Stimulated activated CD4-positive, alpha-beta T cell treated with anti-CD3 and anti-CD28 coated beads, Interleukin-2, amount 100 ng/mL, for 24 hours (primary cell): ENCODE measurements at places on chromosomes 16 and 17.

DNA sequence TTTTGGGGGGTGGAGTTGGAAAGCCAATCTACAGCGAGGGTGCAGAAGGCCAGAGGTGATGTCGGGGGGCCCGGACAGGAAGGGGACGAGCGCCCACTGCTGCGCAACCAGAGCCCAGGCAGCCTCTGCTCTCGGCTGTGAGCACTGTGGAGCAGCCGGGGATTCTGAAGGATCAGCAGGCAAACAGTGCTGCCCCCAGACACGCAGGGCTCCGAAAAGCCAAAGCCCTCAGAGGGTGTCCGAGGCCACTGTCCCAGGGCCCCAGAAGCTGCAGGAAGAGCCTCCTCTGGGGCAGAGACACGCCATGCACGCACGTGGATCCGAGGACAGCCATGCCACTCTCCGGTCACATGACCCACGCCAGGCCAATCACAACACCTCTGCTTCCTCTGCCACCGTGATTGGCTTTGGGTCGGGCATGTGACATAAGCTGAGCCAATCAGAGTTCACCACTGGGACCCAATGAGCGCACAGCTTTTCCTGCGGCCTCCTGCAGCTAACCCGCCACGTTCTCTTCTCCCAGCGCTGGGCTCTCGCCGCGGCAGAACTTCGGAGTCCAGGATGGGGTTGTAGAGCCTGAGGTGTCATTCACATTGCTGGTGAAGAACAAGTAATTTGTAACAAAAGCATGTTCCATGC, 40.7 kb downstream of the ACTG1 start:
- peak; percentile 33 for DNase-seq

GRCh38 chr16:25372716-25373115, 115.1 kb upstream of the ZKSCAN2 start:
- DNase-seq: no peak

- peak; percentile 81 for DNase-seq
Observed at GRCh38 chr17:20908313-20909267, 134.2 kb downstream of the USP22 start.

GRCh38 chr16:89176147-89176690, 4.7 kb downstream of the CDH15 start:
- DNase-seq: no peak

- no peak for DNase-seq
Observed at GRCh38 chr17:73060721-73061120, 31.8 kb downstream of the SLC39A11 start.

DNA sequence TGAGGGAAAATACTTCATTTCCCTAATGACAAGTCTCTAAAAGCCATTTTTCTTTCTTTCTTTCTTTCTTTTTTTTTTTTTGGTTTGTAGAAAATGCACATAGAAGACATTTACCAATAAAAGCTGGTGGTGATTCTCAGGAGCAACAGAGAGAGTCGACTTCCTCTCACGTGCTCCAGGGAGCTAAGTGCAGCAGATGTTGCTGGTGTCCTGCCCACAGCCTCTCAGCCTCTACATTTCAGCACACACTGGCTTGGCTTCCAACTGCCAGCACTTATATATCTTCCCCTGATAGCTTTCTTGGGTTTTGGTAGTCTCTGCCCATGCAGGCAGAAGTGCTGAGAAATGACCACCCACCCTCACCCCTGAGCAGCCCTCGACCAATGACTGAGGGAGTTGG, 58.4 kb upstream of the MARCHF10 start:
- no peak for DNase-seq

DNA sequence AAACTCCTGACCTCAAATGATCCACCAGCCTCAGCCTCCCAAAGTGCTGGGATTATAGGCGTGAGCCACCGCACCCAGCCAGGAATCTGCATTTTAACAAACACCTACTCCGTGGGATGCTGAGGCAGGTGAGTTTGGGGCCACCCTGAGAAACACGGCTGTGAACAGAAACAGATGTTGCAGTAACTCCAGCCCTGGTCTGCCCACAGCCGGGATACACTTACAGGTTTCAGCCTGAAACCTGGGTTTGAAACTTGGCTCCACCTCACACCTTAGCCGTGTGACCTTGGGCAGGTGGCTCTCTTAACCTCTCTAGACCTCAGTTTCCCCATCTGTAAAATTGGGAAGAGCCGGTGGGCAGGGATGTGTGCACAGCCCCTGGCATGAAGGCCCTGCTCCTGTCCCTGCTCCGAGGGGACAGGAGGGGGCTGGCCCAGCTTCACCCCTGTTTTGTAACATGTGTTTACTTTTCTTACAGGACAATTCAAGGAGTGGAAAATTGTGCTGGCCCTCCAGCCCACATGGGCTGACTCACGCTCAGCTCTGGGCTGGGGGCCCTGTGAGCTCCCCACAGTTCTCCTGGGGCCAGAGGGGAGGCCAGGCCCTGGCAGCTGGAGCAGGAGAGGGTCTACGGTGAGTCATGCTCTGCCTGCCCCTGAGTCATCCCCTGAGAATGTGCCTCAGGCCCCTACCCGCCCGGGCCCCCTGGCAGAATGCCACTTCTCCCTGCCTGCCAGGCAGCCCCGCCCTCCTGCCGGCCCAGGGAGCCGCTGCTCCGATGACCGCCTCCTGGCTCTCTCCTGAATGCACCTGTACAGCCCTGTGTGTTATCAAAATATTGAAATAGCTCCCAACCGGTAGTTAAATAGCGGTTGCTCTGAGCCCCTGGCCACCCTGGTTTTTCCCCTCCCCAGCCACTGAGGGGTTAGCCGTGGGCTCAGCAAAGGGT, 7.7 kb upstream of the PPL start:
- no peak for DNase-seq

- no peak for DNase-seq
Observed at GRCh38 chr16:80846275-80846674, 41.9 kb upstream of the CDYL2 start.

DNA sequence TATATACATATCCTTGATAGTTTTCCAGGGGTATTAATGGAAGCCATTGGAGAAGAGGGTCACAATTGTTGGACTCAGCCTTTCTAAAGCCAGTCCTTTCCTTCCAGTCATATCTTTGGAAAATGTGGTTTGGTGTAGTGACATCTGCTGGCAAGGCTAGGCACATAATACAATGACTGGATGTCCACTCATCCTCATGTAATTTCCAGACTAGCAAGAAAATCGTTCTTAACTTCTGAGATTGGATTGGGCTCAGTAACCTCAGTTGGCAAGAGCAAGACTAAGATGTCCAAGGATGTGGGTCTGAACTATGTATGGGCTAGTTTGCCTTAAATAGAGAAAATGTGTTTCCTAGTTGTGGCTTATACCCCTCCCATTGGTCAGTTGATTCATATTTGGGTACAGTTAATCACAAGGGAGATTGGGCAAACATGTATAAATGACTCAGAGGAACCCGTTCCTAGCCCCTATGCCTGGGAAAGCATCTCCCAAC, 8.7 kb upstream of the KAT7 start:
- no peak for DNase-seq

DNA sequence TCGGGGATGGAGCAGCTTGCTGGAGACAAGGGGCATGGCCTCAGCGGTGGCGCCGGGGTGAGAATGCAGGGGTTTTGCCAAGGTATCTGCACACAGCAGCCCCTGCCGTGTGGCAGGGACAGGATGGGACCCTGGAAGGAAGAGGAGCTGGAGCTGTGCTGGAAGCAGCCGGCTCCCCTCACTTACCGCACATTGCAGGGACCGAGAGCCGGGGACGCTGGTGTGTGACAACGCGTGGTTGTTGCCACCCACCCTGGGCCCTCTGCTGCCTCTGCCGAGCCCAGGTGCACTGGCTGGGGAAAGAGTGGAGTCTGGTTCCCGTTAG, 3.0 kb downstream of the NUBP2 start:
- DNase-seq: no peak

GRCh38 chr16:21565507-21565860, 33.9 kb upstream of the METTL9 start:
- DNase-seq: no peak

GRCh38 chr17:27244491-27245223, 49.3 kb upstream of the WSB1 start:
- DNase-seq: no peak

DNA sequence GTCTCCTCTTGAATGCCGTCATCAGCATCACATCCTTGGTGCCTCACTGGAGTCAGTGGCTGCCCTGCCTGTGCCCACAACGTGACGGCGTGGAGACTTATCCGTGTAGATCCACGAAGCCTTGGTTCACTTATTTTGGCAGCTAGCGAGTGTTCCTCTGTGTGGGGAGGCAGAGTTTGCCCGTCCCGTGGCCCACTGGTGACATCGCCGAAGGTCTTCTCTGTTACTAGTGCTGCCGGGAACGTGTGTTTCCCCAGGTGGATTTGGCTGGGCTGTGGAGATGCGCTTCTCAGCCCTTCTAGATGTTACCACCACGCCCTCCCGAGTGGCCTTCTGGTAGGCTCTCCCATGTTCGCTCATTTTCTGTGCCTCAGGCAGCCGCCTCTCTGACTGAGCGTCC, 169.6 kb downstream of the SEC14L1 start:
- no peak for DNase-seq

DNA sequence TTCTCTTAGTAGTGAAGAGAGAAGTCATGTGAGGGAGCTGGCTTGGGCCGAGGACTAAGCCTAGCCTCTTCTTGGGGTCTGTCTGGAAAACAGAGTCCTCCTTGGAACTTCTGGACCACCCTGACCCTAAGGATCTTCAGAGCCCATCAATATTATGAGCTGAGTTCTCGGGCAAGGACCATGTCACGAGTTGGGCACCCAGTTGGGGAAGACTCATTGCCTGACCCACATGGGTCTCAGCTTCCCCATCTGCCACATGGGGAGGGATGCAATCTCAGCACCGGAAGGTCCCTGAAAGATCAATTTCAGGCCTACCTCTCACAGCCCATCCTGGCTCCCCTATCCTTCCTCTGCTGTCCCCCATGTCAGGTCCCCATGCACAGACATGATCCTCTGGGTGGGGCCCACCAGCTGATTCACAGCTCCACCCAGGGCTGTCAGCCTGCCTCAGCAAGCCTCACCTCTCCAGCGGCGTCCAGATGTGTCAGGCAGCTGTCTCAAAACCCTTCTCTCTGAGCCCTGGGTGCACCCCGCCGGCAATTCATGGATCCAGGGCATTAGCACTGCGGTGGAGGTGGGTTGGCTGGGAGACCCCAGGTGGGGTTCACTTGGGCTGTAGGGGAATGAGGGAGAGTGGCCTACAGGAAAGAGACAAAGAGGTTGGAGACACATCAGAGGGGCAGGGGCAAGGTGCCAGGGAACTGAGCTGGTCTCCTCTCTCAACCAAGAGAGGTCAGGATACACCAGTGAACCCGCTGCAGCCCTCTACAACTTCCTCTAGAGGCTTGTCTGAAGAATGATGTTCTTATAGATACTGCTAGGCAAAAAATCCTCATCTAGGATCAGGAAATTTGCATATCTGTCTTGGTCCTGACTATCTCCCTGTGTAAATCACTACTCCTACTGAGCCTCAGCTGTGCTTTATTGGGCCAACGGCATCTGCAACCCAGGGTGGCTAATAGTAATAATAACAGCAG, 1.8 kb downstream of the NLRP1 start:
- no peak for DNase-seq

DNA sequence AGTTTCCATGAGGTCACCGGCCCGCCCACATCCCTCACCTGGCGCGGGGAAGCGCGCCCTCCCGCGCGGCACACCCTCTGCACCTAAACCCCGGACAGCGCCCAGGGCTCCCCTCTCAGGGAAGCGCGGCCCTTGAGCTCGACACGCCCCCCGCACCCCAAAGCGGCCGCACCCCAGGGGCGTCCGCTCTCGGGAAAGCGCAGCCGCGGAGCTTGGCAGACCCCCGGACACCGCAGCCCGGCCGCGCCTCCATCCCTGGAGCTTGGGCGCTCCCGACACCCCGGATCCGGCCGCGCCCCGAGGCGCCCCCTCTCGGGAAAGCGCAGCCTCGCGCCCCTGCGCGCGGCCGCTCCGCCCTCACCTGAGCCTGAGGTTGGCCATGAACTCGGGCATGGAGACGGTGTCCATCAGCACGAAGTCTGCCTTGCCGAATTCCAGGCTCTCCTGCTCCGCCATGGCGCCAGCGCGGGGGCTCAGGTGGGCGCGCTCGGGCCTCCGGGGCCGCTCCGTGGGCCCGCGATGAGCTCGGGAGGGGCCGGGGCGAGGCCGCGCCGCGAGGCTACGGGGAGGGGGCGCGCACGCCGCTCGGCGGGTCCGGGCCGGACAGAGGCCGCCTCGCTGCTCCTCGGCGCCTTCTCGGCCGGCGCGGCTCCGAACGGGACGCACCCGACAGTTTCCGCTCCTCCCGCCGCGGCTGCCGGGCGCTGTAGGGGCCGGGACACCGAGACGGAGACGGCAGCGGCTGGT, at the start of gene MYO1D:
TSS of gene MYO1D (minus strand) at position 708 of the 747 bp plus-strand sequence. CDS start at position 456, 252 bp downstream.
- peak; percentile 72 for DNase-seq

DNA sequence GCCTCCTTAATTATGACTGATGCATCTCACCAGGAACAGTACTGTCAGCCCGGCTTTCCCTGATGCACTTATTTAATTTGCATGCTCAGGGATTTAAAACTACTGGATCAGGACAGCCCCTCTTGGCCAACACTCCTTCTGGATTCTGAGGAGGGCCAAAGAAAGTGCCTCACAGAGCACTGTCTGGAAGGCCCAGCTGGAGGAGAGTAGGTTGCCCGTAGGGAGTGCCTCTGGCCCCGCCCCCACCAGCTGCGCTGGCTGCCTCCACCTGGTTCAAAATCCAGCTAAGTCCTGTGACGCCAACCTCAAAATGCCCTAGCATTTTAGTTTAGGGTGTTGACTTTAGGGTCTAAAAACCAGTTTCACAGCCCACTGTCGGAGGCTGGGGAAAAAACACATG, 49.4 kb upstream of the SREBF1 start:
- no peak for DNase-seq

- no peak for DNase-seq
Observed at GRCh38 chr16:85583491-85584181, 29.5 kb upstream of the GSE1 start.

DNA sequence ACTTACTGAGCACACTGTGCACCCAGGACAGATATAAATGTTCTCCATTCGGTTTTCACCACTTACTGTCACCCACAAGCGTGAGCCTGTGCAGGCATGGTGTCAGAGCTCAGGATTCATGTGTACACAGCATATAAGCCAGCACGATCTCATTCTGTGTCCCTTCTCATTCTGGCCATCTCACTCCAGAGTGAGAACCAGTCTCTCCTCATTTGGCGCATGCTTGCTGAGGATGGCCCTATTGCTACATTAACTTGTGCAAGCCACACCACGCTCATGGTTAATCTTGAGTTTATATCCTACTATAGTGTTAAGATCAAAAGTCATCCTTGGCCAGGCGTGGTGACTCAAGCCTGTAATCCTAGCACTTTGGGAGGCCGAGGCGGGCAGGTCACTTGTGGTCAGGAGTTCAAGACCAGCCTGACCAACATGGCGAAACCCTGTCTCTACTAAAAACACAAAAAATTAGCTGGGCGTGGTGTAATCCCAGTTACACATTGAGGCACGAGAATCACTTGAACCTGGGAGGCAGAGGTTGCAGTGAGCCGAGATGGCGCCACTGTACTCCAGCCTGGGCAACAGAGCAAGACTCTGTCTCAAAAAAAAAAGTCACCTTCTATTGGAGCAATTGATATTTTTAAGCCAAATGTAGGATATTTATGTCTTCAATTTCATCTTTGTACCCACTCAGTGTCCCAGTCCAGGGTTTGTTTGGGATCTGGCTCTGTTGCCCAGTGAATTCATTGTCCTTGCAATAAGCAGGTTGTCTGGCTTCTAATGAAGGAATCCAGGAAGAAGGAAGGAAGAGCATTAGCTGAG, 20.9 kb downstream of the SOCS1 start:
- DNase-seq: no peak
